ENCODE measurements at places on chromosomes 4 and X.

- no peak for DNase-seq
Observed at GRCh38 chr4:149311076-149311475, 504.6 kb downstream of the IQCM start.

GRCh38 chr4:81946996-81947395, 426.8 kb downstream of the HNRNPD start:
- DNase-seq = no peak

- DNase-seq = no peak
Observed at GRCh38 chrX:68596871-68597270, 50.6 kb upstream of the STARD8 start.

- no peak for DNase-seq
Observed at GRCh38 chrX:79524642-79525041, 157.5 kb upstream of the ITM2A start.

GRCh38 chr4:132132433-132132832, 1016.7 kb upstream of the PCDH10 start:
- DNase-seq = no peak

- DNase-seq = no peak
Observed at GRCh38 chr4:153451911-153452657, 14.1 kb upstream of the TMEM131L start.

DNA sequence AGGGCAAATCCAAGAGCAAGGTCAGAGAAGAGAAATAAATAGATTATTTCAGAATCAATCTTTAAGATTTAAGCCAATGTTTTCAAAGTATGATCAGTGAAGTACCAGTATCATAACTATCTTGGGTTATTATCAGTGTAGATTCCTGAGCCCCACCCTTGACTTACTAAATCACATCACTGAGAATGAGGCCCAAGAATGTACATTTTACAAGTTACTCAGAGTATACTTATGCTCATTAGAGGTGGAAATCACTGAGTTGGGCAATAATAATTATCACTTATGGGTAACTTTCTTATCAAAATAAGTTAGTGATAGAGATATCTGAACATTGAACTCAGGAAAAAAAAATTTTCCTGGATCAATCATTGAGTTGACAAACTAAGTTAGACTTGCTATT, 121.6 kb upstream of the NOCT start:
- no peak for DNase-seq

DNA sequence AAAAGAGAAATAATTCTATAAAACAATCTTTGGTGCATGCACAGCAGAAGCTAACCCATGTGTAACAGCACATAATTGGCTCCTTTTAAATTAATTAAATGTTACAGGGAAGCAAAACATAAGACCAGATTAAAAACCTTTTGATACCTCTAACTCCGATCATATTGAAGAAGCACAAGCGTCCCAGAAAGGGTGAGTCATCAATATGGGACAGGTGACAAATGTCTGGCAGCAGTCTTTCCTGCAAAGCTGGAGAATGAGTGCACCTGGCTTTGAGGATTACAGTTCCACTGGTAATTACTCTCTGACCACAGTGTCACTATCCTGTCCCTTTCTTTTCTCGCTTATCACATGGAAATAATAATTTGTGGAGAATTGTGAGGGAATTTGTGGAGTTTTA, 94.6 kb downstream of the FAM9B start:
- DNase-seq = no peak

GRCh38 chrX:11080741-11081305, 30.3 kb upstream of the HCCS start:
- no peak for DNase-seq

DNA sequence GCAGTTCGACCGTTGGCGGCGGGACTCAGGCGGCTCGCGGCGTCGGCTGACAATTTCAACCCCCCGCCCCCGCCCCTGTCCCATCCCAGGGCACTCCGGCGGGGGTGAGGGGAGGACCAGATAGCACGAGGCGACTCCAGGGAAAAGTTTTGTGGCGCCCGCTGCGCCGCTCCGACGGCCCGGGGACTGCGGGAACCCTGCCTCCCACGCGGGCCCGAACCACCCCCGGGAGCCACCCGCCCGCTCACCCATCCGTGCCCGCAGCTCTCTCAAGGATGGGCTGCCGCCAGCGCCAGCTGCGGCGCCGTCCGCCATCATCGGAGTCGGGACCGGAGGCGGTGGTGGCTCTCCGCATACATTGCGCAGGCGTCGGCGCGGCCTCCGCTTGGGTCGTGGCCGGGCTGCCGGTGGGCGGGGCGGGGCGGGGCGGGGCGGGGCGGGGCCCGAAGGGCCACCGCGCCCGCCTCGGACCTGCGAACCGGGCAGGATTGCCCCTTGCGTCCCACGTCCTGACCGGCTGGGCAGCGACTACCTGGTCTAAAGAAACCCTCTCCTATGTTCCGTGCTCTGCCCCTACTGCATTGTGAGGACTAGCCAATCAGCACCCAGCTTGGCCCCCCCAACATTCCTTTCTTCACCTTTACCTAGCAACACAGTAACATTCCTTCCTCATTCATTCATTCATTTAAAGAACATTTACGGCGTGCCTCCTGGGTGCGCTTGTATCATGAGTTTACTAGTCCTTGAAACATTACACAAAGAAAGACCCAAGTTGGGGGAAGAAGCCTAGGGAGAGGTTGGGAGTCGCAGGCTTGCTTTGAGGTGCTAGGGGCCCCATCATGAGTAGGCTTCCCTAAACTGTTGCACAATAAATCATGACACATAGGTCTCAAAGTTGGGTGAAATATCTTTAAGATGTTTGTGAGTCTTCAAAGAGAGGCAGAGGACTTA, at the start of gene MAP7D3:
TSS of gene MAP7D3 (minus strand) at position 360 of the 951 bp plus-strand sequence. CDS start at position 318, 42 bp downstream.
- DNase-seq = no peak

DNA sequence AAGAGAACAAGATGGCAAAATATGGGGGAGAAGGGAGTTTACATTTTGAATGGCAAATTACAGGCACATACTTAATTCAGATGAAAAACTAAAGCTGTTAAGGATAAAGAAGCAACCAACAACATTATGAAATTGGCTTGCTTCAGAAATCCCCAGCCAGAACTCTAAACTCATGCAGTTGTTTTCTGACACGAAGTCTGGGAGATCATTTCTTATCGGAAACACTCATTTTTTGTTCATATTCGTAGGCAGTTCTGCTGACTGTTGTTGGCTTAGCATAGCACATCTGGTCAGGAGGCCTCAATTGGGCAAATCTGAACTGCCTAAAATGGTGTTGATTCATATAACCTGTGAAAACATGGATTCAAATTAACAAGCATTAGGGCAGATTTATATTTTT, 33.0 kb upstream of the ARHGAP6 start:
- DNase-seq = no peak

DNA sequence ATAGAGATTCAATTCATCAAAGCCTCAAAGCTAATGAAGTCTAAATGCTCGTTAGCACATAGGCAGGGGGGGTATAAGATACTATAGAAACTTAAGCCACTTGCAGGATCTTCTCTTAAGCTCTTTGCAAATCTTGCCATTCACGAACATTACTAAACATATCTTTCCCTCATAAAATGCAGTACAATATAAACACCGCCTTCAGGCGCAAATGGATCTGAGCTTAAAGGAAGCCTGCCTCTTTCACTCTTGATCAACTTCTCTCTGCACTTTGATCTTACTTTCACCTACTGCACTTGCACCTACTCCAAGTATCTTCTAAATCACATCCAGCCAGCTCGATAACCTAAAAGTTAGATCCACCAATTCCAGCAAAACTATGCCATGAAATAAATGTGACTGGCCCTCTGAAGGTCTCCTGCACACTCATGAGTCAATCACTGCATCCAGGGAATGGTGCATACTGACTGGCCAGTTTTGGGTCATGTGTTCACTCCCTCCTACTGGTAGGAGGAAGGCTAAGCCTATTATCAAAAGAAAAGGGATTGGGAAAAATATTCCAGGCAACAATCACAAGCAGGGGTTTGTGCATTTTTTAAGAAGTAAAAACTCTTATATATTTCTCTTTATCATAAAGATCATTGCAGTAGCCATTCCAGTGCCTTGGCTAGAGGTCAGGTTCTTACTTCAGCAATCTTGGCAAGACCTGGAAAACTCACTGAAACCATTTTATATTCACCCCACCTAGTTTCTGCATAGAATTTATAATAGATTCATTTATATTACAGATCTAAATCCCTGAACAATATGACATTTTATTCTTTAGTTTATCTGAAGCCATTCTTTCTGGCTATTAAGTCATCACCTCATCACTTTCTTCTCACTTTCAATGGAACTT, 222.0 kb downstream of the PPP3CA start:
- no peak for DNase-seq

GRCh38 chrX:107676559-107677378, 48.5 kb downstream of the PRPS1 start:
- no peak for DNase-seq

DNA sequence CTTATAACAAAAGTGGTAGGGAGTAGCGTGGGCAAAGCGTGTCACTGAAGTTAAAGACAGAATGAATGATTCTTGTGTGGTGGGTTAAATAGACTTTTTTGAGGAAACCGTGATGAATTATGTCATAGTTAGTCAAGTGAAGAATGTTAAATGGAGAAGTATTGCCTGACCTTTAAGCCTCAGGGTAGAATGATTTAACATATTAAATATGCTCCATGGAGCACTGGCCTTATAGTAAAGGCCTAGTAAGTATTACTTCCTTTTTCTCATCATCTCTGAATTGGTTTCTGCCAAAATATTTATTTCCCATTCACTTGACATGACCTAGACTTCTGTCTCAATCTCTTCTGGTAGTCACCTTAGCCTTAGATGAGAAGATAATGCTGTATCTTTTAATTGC, 23.7 kb downstream of the MAGEB1 start:
- no peak for DNase-seq

DNA sequence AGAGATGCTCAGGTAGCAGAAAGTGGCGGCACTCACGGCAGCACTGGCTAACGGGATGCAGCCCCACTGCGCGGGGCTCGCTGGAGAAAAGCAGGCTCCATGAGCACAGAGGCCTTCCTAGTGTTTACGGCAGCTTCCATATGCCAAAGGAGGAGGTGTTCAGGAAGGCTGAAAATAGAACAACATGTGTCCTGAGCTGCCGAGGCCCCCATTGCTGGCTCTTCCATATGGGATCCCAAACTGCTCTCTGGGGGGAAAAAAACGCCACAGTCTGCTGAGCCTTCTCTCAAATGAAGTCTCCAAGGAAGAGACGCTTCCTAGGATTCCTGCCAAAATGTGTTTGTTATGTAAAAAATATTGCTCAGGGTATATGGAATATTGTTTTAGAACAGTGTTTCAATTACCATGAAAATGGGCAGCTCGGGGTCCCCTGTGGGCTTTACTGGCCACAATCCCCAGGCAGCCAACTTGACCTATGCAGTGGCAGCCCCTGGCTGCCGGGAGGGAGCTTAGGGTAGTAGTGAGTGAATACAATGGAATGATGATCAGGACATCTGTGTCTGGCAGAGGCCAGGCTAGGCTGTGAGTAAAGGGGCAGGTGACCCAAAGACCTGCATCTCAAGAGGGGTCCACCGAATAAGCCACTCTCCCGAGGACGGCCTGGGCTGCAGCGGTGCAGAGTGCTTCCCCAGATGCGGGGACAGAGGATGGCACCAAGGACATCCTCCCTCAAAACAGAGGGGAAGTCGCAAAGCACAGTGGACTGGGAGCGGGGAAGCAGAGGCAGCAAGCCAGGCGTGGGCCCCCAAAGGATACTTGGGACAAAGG, 170.1 kb downstream of the AFAP1 start:
- DNase-seq = no peak

DNA sequence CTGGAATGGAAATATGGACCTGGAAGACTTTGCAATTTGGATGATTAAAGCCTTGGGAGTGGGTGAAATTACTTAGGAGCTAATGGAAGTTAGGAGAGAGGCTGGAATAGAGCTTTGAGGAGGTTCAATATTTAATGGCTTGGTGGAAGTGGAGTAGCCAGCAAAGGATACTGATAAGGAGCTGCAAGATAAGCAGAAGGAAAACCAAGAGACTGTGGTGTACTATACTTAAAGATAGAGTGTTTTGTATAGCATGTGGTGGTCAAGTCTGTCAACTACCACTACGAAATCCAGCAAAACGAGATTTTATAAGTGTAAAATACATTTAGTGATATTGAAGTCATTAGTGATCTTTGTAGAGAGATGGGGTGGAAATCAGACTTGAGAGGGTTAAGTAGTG, 54.0 kb upstream of the TMLHE start:
- no peak for DNase-seq

GRCh38 chr4:184444953-184445309, 29.4 kb downstream of the IRF2 start:
- no peak for DNase-seq

Data from anterior cingulate cortex (tissue), 58 donors.